Right forelimb (tissue), 1 donor: ENCODE measurements at places on chromosomes 5 and 9.

DNA sequence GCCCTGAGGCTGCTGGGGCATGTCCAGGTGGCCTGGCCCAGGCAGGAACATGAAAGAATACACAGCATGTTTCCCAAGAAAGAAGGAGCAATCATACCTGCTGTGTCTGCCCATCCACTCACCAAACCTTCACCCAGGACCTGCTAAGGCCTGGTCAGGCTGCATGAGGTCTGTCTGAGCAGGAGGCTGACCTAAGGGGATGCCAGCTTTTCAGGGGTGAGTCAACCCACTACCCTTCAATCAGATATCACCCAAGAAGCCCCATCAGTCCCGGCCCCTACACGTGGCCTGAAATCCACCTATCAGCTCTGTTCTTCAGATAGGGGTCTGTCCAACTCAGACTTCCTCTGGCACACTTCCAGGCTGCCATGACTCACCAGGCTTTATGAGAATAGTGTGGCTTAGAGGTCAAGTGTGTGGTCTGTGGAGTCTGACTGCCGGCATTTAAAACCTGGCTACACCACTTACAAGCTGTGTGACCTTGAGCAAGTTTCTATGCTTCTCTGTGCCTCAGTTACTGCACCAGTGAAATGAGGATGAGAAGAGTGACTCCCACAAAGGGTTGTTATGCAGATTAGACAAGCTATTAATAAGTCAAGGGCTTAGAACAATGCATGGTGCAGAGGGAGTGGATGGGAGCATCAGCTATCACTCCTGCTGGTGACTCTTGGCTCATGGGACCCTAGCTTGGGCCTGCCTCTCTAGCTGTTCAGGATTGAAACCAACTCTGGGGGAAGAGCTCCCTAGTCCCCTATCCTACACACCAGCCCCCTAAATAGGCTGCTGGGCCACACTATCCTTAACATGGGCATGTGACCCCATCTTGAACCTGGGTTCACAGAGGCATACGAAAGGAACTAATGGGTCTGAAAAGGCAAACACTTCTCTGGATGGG lies 130.3 kb downstream of the PAX5 start:
- DNase-seq: no peak

DNA sequence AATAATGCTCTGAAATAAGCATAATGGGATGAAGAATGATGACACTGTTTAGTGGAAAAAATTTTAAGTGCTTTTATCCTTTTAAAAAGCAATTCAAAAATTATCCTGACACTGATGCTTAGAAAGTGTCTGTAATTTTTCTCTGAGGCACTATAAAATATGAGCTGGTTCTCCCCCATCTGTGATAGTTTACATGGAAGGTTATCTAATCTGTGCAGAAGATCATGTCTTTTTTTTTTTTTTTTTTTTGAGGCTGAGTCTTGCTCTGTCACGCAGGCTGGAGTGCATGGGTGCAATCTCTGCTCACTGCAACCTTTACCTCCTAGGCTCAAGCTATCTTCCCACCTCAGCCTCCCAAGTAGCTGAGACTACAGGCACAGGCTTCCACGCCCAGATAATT lies 15.2 kb upstream of the TAF11L2 start:
- DNase-seq: no peak

DNA sequence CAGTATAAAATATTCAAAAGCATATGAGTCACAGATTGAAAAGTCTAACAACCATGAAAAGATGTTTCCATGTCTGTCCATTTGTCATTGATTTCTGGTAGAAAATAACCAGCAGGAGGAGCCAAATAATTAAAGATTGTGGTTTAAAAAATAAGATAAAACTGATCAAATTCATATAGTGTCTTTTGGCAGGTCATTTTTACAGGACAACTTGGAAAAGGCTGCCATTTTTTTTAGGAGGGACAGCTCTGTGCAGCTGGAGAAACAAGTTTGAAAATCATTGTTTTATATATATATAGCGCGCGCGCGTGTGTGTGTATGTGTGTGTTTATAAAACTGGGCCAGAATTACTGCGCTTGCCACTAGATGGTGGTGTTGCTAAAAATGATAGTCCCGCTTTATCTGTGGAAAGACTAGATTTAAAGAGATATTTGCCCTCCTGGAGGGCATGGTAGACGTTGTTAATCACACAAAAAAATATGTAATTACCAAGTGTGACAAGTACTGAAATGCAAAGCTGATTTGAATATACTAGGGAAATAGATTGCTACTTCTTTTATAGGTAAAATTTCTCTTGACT lies 1.3 kb upstream of the TRMO start:
- DNase-seq: peak; percentile 86

- DNase-seq: no peak
Observed at GRCh38 chr5:125401724-125402622, 655.5 kb upstream of the ZNF608 start.

DNA sequence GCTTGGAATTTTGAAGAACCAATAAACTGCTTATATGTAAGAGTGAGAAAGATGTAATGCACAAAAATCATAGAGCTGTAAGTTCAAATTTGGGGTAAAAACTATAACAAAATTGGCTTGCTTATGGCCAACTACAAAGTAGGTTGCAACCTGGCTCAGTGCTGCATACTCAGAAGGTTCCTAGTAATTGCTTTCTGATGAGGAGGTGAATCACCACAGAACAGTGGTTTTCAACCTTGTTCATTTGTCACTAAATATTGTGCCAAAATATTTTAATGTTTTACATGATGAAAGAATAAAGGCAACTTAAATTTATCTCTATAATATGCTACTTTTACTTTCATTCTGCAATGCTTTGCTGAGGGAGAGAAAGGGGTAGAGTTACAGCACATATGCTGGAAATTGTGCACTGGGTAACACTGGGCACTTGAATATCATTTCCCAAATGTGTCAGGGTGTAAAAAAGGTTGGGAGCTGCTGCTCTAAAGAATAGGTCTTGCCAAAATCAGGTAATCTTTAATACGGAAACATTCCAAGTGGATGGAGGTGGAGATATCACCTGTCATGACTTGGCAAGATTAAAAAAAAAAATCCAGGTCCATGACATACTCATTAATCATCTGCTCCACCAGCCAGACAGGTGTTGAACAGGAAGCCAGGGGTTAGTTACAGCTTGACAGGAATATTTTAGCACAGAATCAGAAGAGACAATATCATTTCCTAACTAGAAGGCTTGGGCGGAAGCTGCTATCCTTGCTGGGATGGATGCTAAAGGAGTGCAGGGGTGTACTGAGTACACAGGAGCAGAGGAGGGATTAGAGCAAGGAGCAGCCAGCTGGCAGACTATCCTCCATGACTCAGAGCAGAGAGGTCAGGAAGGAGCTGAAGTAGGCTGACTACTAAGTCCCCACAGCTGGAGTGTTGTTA lies 34.6 kb upstream of the CCL21 start:
- no peak for DNase-seq

DNA sequence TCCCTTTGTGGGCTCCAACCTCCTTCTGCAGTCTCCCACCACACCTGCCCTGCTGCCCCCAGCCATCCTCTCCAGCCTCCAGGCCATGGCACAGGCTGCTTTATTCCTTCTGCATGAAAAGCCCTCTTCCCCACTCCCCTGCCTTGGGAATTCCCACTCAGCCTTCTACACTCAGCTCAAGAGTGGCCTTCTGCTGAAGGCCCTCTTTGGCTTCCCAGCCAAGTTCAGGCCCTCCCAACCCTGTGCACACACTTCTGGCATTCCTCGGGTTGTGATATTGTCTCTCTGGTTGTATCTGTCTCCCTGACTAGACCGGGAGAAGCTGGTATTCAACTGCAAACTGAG lies 5.7 kb downstream of the SHB start:
- DNase-seq: no peak

DNA sequence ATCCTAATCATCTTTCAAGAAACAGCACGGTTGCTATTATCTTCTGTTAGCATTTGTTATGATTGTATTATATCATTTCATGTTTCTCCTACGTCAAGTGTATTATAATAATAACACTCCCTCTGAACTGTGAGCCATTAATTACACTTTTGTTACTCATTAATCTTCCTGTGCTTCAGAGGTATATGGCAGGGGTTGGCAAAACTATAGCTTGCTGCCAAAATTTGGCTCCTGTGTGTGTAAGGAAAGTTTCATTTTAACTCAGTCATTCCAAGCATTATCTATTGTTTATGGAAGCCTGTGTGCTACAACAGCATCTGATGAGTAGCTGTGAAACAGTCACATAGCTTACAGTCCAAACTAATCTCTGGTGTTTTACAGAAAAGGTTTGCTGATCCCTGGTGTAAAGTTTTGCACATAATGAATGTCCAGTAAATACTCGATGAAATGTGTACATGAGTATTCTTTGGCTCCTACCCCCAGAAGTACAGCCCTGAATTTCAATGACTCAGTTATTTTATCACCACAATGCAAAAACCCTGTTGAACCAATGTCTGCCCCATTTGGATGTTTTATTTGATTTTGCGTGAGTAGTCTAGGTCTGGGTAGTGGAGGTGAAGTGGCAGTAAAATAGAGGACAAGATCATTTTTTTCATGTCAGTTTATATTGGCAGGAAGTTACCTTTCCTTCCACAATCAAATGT lies 648.2 kb downstream of the MAT2B start:
- no peak for DNase-seq

- no peak for DNase-seq
Observed at GRCh38 chr9:22595805-22596204, 149.2 kb downstream of the DMRTA1 start.

GRCh38 chr9:97645720-97646119 lies 12.1 kb downstream of the NCBP1 start:
- DNase-seq: no peak

DNA sequence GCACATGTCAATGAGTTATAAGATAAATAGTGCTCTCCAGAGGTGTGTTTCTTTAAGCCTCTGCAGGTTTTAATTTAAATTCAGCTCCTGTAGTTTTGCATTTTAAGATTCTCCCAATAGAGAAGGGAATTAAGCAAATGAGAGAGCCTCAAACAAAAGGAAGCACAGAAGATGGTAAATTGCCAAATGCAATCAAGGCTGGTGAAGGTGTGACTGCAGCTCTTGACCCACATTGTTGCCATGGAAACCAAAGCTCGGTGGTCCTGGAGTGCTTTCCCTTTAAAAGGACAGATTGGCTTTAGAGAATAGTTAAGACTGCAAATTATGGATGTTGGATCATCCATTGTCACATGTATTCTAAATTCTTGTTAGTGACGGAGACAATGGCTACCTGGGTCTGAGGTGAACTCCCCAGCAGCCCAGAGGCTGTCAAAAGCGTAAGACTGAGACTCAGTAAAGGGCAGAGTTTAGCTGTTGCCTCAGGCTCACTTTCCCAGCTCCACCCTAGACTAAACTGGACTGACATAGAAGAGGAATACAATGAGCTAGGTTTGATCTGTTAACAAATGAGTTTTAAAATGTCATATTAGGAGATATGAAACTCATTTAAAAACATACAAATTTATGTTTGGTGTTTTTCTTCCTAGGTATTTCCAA lies 12.3 kb downstream of the GAPT start:
- DNase-seq: no peak

GRCh38 chr5:1661311-1661710 lies 137.6 kb upstream of the LPCAT1 start:
- peak; percentile 34 for DNase-seq

GRCh38 chr5:6405591-6405990 lies 27.2 kb upstream of the MED10 start:
- no peak for DNase-seq

- DNase-seq: peak; percentile 83
Observed at GRCh38 chr9:133609311-133610098, at the start of gene FAM163B. Gene FAM163B, minus strand, starts transcription at chr9:133609389. Its CDS starts 29,166 bp downstream, at chr9:133580223.

- peak; percentile 28 for DNase-seq
Observed at GRCh38 chr5:172497591-172498255, 43.4 kb upstream of the SH3PXD2B start.
